Caco-2 (cell line): ENCODE measurements at places on chromosomes 7 and 10.

DNA sequence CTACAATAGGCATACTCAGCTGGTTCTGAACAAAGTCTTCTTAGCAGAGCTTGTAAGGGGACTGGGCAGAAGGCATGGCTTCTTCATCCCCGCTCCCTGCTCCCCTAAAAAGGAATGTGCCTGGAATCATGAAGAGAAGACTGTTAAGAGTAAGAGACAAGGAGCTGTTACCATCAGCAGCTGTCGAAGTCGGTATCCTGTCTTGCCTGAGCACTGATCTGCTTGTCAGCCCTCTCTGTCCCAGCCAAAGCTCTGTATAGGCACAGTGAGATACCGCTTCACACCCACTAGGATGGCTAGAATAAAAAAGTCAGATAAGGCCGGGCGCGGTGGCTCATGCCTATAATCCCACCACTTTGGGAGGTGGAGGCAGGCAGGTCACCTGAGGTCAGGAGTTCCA lies 2.4 kb downstream of the ABLIM1 start:
- no peak for DNase-seq

DNA sequence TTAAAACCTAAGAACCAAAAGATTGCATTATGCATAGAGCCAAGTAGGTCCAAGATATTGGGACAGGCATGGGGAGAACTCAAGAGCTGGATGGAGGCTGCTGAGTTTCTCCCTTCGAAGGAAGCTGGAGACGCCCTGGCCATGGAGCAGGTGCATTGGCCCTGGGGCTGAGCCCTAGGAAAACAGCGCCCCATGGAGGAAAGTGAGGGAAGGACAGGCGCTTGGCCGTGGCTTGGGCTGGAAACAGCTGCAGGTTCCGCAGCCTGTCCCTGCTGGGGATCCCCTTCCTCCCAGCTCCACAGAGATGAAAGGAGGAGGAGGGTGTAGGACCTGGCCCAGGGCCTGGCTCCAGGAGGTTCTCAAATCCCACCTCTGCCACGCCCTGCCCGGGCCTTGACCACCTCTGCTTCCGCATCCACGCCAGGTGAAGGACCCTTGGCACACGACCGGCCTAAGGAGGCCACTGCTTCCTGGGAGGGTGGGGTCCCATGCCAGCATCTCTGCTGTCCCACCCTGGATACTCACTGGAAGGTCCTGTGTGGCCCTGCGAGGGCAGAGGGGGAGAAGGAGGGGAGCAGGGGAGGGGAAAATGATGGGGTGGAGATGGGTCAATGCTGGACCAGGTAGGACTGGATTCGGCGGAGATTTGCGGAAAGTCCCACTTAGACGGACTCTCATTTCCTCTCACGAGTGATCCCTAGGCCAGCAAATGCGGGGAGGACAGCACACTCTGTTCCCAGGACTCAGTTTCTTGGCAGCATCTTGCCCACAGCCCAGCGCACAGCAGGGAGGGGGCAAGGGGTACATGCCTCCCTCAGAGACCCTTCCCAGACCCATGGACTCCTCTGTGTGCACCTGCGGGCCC lies 258.6 kb upstream of the TCERG1L start:
- no peak for DNase-seq

DNA sequence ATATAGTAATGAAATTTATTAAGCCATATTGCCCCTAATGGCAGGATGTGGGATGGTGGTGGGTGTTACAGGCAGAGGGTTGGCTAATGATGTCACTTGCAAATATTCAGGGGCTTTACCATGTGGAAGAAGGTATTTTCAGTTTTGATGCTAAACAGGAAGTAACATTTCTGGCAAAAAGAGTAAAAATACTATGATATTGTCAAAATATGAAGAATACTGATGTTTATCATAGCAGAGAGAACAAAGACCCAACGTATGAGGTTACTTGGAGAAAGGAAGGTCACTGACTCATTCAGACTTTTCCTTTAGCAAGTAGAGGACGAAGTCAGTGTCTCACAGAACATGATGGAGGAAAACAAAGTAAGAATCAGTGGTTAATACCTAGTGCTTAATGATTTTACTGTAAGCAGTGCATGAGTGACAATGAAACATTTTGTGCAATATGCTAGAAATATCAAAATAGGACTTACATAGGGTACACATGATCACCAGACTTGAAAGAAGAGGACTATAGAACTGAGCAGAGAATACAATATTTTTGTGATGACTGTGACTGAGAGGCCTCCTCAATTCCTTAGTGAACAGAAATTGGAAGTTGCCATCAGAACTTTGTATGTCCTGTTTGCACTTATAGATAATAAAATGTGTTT lies 89.7 kb upstream of the STEAP4 start:
- no peak for DNase-seq

GRCh38 chr7:16416289-16417282 lies 4.8 kb downstream of the CRPPA start:
- no peak for DNase-seq

- no peak for DNase-seq
Observed at GRCh38 chr10:109851616-109852474, 71.5 kb downstream of the XPNPEP1 start.

DNA sequence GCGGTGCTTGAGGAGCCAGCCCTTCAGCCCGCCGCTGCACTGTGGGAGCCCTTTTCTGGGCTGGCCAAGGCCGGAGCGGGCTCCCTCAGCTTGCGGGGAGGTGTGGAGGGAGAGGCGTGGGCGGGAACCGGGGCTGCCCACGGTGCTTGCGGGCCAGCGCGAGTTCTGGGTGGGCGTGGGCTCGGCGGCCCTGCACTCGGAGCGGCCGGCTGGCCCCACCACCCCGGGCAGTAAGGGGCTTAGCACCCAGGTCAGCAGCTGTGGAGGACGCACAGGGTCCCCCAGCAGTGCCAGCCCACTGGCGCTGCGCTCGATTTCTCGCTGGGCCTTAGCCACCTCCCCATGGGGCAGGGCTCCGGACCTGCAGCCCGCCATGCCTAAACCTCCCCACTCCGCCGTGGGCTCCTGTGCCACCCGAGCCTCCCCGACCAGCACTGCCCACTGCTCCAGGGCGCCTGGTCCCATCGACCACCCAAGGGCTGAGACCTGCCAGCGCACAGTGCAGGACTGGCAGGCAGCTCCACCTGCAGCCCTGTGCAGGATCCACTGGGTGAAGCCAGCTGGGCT lies 9.5 kb upstream of the GSTO1 start:
- no peak for DNase-seq

DNA sequence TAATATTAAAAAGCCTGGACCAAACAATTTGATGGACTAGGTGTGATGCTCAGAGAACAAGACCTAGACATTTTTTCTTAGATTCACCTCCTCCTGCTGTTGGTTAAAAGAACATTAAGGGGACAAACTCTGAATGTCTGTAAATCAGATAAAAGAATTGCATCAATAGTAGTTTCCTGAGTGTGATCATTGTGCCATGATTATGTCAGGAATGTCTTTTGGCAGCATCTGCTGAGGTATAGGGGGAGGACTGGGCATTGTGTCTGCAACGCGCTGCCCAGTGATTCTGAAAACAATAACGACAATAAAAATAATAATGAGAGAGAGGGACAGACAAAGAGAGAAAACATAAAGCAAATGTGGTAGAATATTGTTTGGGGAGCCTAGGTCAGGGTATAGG lies 6.9 kb downstream of the C7orf57 start:
- no peak for DNase-seq

DNA sequence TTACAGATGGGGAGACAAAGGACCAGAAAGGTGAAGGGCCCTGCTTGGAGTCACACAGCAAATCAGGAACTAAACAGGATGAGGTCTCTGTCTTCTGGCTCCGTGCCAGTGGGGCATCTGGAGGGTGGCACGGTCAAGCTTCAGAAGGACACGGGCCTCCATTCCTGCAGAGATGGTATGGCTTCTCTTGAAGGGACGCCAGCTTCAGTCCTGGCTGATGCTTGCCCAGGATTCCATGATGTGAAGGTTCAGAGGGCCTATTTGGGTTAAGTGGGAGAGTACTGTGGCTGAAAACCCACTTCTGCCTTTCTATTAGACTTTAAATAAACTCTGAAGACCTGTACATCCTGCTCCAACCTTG lies 6.1 kb downstream of the RAMP3 start:
- DNase-seq = no peak

DNA sequence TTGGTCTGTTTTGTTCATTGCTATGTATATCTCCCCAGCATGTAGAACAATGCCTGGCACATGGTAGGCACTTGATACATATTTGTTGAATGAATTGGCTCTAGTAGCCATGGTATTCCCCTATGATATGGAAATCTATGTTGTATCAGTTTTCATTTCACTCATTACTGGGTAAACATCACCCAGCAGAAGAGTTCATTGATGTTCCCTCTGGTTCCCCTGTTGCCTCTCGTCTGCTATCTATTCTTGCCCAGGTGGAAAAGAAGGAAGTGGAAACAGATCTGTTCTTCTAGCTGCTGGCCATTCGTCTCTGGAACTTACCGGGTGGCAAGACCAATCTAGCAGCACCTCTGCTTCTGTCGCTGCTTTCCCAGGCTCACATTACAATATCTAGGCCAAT lies 71.5 kb downstream of the LRRC4 start:
- DNase-seq = no peak

GRCh38 chr7:121313793-121314676 lies 14.8 kb upstream of the WNT16 start:
- DNase-seq = no peak

DNA sequence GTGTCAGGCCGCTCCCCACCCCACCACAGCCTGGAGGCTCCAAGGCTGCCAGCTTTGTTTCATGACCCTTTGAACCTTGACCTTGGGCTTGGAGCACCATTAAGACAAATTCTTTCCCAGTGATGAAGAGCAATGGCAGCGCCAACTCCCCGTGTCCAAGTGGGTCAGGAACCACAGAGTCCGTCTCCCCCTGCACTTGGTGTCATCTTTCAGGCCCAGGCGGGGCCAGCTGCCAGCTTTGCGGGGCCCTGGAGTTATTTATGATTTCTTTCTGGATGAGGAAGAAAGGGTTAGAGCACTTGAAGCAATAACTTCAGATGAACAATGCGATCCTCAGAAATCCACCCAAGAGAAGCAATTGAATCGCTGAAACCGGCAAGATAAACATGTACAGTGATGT lies 110.8 kb downstream of the MYL10 start:
- no peak for DNase-seq

- DNase-seq = no peak
Observed at GRCh38 chr7:4115442-4115841, 566.7 kb upstream of the FOXK1 start.

DNA sequence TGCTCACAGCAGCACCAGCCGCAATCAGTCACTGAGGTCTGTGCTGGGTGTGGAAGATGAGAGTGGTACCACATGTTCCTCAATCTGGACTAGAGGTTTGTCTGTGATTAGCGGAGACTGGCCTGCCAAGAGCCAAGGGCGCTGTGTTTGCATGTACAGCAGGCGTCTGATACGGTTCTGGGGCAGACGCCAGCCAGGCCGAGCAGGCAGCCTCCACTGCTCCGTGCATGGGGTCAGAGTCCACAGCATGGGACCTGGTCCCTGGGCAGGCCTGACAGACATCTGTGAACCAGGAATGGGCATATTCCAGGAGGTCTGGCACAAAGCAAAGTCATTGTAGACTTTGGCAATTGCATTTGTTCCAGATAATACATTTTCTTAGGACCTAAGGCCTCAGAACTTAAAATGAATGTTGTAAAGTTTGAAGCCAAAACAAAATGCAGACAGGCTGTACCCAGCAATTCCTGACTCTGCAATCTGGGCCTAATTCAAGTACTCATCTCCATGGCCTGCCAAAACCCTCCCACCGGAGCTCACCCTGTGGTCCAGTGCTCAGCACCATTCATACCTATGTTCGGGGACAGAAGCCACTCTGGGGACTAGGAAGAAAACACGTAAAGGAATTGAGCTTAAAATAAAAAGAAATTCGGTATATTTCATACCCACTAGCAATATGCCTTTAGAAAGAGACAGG lies 50.0 kb upstream of the FAM20C start:
- no peak for DNase-seq

DNA sequence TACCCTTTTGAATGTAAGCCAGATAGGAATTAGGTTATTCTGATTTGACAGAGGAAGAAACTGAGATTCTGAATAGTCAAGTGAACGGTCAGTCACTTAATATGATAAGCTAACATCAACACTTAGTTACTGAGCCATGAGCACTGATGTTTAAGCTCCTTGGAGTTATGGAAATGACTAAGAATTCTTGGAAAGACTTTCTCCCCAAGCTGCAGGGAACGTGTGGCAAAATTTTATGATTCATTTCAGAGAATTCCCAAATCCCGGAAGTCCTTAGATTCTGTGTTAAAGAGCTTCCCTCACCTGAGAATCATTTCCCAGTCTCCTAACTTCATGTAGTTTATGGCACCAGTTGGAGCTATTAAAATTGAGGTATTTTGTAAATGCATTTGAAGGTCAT lies 330.9 kb downstream of the XPNPEP1 start:
- DNase-seq = no peak

- no peak for DNase-seq
Observed at GRCh38 chr10:35465673-35466072, 129.4 kb downstream of the CCNY start.

DNA sequence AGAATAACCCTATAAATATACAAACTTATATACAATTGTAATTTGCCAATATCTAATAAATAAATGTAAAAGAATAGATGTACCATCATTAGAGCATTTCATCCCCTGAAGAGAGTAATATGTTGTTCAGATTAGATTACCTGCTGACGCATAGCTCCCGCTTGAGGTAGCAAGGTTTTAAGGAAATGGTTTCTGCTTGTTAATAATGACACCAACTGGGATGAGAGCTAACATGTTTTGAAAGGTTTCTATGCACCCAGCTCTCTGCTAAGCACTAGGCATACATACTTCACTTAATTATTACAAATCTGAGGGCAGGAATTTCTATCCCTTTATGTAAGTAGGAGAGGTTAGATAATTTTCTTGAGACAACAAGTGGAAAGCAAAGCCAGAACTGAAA lies 1003.3 kb upstream of the SORCS1 start:
- no peak for DNase-seq

DNA sequence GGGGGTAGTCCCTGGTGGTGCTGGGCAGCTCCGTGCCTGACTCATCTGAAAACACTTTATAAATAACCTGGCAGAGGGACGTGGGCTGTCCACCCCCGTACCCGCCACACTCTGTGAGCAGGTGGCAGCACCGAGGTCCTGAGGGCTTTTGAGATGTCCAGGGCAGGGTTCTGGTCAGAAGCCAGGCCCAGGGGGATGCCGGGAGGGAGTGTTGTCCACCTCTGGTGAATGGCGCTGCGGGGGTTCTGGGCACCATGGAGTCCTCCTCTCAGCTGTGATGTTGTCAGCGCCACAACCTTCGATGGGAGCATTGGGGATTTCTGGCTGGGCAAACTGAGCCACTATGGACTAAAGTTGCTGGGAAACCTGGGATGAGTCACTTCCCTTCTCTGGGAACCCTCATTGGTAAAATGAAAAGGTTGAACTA lies 27.4 kb upstream of the GOLGA7B start:
- no peak for DNase-seq

- no peak for DNase-seq
Observed at GRCh38 chr7:68449816-68450215, 1148.5 kb upstream of the AUTS2 start.

DNA sequence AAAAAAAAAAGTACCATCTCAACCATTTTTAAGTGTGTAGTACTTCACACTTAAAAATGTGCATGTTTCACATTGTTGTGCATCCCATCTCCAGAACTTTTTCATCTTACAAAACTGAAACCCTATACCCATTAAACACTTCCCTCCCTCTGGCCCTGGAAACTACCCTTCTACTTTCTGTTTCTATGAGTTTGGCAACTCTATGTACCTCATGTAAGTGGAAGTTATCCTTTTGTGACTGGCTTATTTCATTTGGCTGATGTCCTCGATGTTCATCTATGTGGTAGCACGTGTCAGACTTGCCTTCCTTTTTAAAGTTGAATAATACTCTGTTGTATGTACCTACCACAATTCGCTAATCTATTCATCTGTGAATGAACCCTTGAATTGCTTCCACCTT lies 12.2 kb downstream of the KCNMA1 start:
- no peak for DNase-seq
